ENCODE measurements at places on chromosomes 3 and 15.

GRCh38 chr15:73944161-73945129, 18.2 kb downstream of the LOXL1 start:
- DNase-seq, result no peak

DNA sequence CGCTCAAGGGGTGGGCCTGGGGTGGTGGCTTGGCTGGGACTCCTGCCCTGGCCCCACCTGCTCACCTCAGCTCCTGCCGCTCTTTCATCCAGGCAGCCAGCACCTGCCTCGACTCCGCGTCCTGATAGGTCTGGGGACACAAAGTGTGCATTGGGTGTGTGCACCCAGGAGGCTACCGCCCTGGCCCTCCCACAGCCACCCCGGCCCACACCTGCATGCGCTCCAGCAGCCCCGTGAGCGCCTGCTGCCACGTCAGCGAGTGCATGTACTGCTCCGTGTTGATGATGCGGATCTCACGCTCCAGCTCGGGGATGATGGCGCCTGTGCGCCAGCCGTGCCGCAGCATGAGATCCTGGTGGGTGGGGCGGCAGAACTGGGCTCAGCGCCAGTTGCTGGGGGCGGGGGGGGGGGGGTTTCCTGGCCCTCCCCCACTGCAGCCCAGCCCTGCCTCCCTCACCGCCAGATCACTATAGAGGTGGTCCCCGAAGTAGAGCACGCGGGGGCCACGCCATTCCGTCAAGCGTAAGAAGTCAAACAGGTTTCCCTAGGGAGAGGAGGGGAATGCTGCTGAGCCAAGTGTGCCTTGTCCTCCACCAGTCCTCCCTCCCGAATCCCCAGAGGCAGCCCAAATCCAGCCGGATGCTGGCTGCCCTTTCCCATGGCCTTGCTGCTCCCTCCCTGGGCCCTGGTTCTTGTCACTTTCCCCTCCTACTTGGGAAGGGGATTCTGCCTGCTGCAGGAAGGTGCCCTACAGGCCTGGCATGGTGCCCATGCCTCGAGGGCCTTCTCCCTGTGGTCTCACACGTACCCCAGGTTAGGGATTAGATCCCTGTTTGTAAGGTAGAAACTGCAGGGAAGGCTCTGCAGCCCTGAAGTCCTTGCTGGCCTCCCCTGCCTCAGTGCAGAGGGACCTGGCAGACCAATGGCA, 8.6 kb downstream of the NT5DC2 start:
- DNase-seq, result no peak

DNA sequence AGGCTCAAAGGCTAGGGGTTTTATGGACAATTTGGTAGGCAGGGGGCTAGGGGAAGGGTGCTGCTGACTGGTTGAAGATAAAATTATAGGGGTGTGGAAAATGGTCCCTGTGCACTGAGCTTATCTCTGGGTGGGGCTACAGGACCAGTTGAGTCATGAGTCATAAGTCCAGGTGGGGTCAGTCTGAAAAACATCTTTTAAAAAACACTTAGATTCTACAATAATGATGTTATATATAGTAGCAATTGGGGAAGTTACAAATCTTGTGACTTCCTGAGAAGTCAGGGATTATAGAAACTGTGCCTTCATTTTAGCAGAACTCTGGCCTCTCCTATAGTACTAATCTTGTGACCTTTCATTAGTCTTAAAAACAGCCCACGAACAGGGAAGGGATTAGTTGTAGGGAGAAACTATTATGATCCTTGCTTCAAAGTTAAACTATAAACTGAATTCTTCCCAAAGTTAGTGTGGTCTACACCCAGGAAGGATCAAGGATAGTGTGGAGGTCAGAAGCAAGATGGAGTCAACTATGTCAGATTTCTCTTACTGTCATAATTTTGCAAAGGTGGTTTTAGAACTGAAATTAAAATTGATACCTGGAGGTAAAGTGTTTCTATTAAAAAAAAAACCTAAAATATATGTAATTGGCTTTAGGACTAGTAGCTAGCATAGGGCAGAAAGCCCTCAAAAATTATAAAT, 130.1 kb downstream of the P2RY1 start:
- DNase-seq, result no peak

DNA sequence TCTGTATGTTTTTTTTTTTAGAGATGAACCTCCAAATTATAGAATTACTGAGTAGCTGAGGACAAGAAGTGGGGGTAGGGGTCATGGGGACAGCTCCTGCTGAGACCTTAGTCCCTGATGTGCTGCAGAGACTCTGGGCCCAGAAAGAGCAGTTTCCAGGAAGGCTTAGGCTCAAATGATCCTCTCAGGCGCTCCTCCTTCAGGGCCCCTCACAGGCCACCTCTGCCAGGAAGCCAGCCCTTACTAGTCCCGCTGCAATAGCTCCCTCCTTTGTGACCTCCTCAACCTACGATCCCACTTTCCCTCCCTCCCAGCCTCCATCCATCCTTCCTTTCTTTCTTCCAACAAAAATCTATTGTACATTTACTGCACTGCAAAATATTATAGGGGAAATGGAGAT, 24.6 kb downstream of the SLC28A1 start:
- no peak for DNase-seq

DNA sequence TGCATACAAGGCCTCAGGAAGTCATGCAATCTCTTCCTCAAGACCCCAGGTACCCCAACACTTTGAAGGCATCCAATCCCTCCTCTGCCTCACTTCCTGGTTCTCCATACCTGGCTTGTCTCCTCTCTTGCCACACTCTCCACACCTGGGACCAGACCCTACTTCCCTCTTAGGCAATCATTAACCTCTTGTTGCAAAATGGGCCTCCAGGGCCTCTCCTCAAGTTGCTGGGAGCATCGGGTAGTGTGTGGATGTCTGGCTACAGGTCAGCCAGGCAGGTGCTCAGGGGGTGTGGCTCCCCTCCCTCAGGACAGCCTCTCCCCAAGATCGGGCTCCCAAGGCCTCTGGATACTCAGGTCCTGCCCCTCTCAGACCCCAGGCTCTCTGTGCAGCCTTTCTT, 8.6 kb downstream of the PLA2G4E start:
- no peak for DNase-seq

DNA sequence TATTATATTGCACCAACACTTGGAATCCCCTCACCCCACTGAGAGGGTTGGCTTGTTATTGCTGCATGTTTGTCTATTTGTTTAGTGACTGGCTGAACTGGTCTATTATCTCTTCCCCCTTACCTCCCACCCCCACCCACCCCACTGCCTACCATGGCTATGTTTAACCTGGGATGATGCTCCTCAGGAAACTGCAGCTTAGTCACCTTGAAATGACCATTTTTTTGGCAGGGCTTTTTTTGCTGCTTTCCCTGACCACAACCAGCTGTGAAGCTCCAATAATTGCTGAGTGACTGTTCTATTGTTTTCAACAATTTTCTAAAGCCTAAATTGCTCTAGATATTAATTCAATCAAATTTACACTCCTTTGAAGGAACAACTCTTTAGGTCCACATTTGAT, 137.9 kb upstream of the CADM2 start:
- DNase-seq, result no peak

- DNase-seq, result peak; percentile 29
Observed at GRCh38 chr3:180594631-180595558, 7.1 kb upstream of the TTC14 start.

GRCh38 chr3:10459954-10460754, 45.2 kb downstream of the ATP2B2 start:
- DNase-seq, result peak; percentile 68

DNA sequence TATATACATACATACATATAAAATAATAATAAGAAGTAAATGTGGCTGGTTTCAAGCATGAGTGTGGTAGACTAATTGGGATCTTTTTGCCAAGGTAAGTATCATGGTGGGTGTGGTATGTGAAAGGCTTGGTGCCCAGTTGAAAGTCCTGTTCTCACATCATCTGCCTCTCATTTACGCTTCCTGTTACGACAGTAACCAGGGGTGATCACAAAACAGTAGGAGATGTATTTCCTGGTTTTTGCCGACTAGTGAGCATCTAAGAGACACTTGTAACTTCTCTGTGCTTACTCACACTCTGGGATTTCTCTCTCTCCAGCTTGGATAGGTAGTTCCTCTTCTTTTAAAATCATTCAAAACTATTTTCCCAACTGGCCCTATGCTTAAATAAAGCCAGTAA, 1028.3 kb upstream of the NR2F2 start:
- no peak for DNase-seq

GRCh38 chr3:185071287-185071800, 81.5 kb downstream of the C3orf70 start:
- no peak for DNase-seq

DNA sequence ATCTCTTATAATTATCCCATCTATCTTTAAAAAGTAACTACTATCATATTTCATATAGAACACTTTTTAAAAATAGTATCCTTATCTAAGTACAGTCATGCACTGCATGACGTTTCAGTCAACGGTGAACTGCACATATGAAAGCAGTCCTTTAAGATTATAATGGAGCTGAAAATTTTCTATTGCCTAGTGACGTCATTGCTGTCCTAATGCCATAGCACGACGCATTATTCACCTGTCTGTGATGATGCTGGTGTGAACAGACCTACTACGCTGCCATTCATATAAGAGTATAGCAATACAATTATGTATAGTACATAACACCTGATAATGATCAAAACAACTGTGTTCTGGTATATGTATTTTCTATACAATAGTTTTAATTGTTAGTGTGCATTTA, 225.0 kb downstream of the SOX2 start:
- no peak for DNase-seq

- DNase-seq, result no peak
Observed at GRCh38 chr3:77795013-77795412, 755.1 kb downstream of the ROBO2 start.

GRCh38 chr3:52606373-52607085, 70.1 kb downstream of the UQCC5 start:
- DNase-seq, result no peak

DNA sequence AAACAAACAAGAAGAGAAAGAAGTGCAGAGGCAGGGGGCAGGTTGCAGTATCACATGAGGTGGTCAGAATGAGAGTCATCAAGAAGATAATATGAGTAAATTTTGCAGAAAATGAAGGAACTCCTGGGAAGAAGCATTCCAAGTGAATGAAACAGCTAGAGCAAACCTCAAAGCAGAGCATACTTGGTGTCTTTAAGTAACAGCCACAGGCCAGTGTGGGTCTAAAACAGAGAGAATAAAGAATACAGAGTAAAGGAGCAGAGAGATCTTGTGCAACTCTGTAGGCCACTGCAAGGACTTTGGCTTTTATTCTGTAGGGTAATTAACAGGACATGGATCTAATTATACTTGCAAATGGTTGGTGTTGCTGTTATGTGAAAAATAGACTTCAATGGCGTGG, 81.3 kb downstream of the STAC start:
- DNase-seq, result no peak

DNA sequence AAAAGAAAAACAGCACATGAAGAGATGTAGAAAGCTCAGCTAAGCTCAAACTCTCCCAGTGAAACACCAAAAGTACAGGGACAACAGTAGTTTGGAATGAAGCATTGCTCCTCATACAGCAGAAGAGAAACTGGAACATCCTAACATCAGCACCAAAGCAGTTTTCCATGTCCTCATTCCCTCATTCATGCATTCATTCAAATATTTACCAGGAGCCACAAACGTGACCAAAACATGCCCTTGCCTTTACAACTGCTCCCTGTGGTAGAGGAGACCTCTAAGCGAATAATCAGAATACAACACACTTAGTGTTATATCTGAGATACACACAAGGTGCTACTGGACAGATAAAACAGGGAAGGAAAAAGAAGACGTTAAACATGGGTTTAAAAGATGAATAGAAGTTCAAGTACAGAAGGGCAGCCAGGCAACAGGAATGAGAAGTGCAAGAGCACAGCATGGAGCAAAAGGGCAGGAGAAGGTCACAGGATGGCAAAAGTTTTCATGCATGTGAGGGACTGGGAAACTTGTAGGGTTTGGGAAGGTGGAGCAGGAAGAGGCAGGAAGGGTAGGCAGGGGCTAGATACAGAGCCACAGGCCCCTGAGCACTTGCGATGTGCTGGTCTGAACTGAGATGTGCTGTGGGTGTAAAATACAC, 58.5 kb upstream of the LMCD1 start:
- DNase-seq, result no peak

- DNase-seq, result peak; percentile 42
Observed at GRCh38 chr3:47083786-47084185, 80.1 kb downstream of the SETD2 start.

GRCh38 chr3:182710557-182711157, 82.6 kb upstream of the ATP11B start:
- DNase-seq, result peak; percentile 48

GRCh38 chr15:99863550-99864198, 130.4 kb upstream of the LYSMD4 start:
- no peak for DNase-seq

GRCh38 chr3:188830893-188831292, 340.9 kb upstream of the TPRG1 start:
- DNase-seq, result no peak

DNA sequence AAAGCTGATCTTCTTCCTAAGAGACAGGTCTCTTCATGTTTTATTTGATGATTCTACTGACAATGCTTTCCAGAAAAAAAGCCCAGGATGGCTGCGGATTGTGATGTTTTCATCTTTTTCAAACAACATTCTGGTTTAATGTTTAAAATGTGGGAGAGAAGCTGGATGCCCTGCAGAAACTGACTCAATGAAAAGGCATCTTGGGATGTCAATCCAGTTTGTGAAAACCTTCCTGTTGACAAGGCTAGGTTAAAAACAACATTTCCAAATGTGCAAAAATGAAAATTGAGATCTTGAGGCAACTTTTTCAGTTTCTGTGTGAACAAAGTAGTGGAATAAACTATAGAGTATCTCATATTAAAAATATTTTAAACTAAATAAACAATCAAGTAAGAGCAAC, 156.0 kb upstream of the MRPL3 start:
- DNase-seq, result no peak

DNA sequence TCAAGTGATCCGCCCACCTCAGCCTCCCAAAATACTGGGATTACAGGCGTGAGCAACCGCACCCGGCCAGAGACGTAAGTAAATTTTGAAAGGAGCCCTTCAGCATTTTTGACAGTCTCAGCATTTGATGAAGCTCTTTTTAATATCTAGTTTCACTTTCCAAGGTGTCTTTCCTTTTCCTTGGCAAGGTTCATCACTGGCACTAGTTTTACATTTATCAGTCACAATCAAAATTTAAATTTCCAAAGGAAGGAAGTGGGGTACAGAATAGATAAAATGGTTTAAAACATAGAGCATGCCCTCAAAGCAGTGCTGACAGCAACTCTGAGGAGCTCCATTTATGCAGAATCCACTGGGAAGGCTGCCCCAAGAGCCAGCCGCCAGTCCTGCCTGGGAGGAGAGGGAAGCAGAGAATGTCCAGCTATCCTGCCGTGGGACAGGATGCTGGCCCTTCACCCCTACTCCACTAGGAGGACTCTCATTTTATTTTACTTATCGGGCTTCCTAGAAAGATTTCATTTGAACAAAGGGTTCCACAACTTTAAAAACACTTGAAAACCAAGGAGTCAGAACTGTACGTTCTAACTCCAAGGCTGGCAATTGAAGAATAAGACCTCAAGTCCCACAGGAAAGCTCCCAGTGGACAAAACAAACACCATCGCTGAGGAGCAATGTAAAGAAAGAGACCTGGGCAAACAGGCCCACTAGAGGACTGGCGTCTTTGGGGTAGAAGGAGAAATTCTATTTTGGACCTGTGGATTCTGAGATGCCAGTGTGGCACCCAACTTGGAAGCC, 9.9 kb downstream of the SFMBT1 start:
- DNase-seq, result no peak

Data from GM20000 (cell line).